ENCODE measurements at places on chromosomes 13 and 19.

DNA sequence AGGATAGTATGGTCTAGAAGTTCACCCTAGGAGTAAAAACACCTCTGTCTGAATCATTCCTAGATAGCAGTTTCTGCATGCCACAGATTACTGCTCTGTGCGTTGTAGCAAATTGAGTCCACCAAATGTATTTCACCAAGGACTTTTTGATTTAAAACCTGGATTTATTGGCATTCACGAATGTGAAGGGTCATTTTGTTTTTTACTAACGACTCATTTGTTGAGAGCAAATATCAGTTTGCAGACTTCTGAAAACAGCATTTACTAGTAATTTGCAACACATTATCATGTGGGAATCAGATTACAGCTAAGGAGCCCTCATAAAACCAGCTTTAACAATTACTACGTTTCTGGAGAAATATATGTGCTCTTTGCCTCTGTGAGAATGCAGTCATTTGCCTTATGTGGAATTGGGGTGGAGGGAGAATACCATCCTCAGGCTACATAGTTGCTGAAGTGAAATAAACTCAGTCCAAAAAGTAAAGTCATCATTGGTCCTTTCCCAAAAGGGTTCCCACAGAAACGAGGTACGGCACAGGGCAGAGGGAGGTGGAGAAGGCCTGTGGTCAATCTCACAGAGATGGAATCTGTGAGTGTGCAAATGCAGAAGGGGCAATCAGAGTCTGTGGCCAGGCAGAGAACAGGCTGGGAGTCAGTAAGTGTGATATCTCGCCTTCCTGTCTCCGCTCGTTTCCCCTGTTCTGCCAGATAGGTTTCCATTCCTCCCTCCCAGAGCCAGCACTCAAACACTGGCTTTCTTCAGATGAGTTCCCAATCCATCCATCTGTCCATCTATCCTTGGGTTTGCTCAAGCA is 63.1 kb downstream of the DLEU7 start:
- DNase-seq: no peak

DNA sequence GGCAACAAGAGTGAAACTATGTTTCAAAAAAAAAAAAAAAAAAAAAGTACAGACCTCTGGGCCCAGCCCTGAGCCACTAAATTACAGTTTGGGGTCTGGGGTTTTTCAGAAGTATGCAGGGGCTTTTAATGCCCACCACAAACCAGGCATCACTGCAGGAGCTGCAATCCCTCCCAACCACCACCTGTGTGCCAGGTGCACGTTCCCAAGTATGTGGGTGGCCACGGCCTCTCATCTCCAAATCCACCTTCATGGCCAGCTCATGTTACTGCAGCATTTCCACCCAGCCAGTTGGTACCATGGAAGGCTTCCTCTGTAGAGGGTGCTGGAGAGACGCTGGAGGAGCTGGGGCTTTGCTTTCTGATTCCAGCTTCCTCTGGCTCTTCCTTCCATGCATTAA is 26.5 kb downstream of the CEP89 start:
- no peak for DNase-seq

GRCh38 chr13:85508683-85509329 is 290.4 kb downstream of the SLITRK6 start:
- no peak for DNase-seq

GRCh38 chr13:30256713-30257467 is 50.5 kb downstream of the KATNAL1 start:
- DNase-seq: no peak

DNA sequence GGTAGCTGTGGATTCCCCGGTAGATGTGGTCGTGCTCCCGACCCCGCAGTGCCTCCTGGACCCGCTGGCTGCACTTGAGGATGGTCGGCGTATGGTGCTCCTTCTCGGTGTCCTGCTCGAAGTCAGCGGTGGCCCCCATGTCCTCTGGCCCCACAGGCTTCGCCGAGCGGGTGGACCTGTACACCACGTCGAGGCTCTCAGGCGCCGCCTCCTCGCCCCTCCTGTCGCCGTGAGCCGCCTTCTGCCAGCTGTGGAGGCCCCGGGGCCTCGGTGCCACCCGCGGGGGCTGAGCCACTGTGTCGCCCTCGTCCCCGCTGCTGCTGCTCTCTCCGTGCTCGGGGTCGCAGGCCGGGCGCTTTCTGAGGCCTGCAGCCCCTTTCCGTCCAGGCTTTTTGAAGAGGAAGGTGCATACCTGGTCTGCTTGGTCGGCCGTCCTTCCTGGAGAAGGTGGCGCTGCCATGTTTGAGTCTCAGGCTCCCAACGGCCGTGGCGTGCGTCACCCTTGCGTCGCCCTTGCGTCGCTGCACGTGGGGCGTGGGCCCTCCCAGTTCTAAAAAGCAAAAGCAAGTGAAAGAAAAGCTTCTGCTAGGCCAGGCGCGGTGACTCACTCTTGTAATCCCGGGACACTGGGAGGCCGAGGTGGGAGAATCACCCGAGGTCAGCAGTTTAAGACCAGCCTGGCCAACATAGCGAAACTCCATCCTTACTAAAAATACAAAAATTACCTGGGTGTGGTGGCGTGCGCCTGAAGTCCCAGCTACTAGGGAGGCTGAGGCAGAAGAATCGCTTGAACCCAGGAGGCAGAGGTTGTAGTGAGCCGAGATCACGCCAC is at the start of gene RNF113B:
RNF113B (minus strand) TSS at position 493 of the 832 bp plus-strand sequence; CDS start at position 460, 33 bp downstream.
- DNase-seq: no peak

GRCh38 chr13:46885018-46885417 is 11.8 kb downstream of the HTR2A start:
- DNase-seq: no peak

GRCh38 chr19:48872182-48872883 is at the start of gene PPP1R15A:
Gene PPP1R15A (plus strand): TSS chr19:48872421. CDS start chr19:48873234, 813 bp downstream.
- DNase-seq: peak; percentile 99

- no peak for DNase-seq
These were observed 280.7 kb upstream of the KLHL1 start for GRCh38 chr13:70388935-70389334.

DNA sequence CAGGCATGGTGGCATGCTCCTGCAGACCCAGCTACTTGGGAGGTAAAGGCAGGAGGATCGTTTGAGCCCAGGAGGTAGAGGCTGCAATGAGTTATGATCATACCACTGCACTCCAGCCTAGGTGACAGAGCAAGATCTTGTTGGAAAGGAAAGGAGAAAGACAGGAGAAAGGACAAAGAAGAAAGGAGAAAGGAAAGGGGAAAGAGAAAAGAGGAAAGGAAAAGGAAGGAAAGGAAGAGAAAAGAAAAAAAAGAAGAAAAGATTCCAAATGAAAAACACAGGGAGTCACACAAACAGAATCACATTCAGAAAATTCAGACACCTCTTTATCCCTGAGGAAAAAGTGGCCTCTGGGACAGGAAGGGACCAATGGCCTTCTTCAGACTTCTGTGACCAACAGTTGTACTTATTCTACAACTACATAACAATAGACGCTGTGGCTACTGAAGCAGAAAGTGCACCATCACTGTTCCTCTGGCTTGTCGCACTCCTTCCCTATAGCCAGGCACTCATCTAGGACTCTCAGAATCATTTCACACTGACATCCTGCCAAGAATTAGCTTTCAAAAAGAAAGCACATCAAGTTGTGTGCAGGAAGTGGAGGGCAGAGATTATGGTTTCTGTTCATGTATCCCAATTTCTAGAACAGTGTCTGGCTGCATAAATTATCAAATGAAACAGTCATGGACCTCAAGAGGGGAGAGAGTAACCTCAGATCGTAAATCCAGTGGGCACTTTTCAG is 5.9 kb downstream of the MTMR6 start:
- DNase-seq: peak; percentile 17

DNA sequence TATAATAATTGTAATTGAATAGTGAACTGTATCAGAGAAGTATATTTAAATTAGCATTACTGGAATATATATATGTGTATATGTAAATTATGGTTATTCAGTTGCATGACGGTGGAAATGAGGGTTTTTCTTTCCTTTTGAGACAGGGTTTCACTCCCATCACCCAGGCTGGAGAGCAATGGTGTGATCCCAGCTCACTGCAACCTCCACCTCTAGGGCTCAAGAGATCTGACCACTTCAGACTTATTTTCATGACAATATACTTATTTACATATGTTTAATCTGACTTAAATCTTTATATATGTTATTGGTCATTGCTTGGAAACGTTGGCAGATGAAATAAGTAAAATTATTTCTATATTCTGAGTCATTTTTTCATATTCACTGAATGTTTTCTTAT is 744.4 kb upstream of the PRR20A start:
- no peak for DNase-seq

DNA sequence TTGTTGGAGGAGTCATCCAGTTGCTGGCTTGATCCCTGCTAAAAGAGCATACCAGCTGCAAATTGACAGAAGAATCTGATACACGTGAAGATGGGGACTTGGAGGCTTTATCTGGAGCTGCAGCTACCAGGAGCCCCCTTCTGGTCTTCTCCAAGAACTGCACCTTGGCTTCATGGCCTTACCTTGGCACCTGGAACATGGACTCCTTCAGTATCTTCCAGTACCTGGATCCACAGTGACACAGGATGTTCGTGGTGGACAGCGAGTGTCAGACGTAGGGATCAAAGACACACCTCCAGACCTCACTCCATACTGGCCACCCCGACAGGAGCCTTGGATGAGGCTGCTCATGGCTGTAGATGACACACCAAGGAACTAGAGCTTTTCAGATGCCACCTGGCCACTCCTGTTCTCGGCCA is 9.9 kb upstream of the ACSBG2 start:
- DNase-seq: peak; percentile 63

GRCh38 chr19:11244846-11245589 is 5.6 kb downstream of the ANGPTL8 start:
- no peak for DNase-seq

- no peak for DNase-seq
These were observed 7.1 kb downstream of the DGKH start for GRCh38 chr13:42055500-42056085.

GRCh38 chr13:58151452-58151851 is 519.9 kb downstream of the PCDH17 start:
- no peak for DNase-seq

DNA sequence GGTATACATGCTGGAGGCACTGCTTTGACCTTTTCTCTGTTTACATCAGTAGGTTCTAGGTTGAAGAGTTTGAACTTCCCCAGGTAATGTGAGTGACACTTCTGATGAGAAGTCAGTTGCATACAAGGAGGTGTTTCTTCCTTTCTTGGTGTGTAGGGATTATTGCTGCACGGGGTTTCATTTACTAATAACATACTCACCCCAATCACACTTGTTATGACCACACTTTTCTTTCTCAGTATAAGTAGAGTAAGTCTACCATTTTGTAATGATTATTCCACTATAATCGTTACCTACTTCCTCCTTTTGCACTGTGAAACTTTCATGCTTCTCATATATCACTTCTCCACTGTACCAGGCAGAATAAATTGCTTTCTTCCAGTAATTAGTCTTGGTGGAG is 138.0 kb downstream of the TNFSF13B start:
- DNase-seq: no peak

GRCh38 chr13:30997697-30998096 is 65.2 kb downstream of the TEX26 start:
- no peak for DNase-seq

- DNase-seq: no peak
These were observed at the start of gene C5AR1 for GRCh38 chr19:47309608-47310007. Gene C5AR1 (plus strand): TSS chr19:47309861. CDS start chr19:47309896, 35 bp downstream.

GRCh38 chr19:7674010-7675005 is 2.6 kb upstream of the MCEMP1 start:
- DNase-seq: peak; percentile 53

GRCh38 chr13:48131533-48131932 is 36.6 kb upstream of the MED4 start:
- DNase-seq: no peak

GRCh38 chr13:55893540-55893939 is 1247.2 kb upstream of the PRR20A start:
- no peak for DNase-seq

DNA sequence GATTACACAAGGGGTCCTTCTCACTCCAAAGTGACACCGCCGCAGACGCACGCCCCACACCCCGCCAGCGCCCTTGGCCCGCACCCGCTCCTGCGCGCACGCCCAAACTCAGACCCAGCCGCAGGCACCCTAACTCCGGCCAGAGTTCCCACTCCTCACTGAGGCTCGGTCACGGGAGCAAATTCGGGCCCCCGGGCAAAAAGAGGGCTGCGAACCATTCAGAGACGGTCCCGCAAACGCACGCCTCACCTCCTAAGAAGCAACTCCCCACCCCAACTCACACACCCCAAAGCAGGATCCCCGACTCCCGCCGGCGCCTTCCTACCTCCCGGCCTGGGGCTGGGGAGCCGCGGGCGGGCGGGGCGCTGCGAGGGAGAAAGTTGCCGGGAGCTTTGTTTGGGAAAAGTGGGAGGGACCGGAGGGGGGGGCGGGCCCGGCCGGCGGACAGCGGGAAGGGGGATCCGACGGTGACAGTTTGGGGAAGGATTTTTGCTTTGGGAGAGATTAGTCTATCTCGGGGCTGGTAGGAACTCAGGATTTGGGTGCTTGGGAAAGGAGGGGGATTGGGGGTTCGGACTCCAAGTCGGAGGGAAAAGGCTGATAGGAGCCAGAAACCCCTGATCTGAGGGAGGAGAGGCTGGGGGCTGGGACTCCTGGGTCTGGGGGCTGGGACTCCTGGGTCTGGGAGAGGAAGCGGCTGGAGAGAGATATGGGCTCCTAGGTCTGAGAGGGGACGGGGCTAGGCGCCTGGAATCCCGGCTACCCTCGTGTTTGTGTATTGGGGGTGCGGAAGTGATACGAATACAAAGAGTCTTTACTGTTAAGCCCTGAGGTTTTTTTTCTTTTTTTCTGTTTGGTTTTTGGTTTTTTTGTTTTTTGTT is at the start of gene TEAD2:
TEAD2 (minus strand) TSS at position 369 of the 881 bp plus-strand sequence. CDS start 2,341 bp downstream, outside the sequence.
- no peak for DNase-seq

GRCh38 chr13:94712812-94713560 is 641 bp upstream of the SOX21 start:
- DNase-seq: no peak

- DNase-seq: no peak
These were observed 25.3 kb upstream of the MEDAG start for GRCh38 chr13:30880856-30881155.

DNA sequence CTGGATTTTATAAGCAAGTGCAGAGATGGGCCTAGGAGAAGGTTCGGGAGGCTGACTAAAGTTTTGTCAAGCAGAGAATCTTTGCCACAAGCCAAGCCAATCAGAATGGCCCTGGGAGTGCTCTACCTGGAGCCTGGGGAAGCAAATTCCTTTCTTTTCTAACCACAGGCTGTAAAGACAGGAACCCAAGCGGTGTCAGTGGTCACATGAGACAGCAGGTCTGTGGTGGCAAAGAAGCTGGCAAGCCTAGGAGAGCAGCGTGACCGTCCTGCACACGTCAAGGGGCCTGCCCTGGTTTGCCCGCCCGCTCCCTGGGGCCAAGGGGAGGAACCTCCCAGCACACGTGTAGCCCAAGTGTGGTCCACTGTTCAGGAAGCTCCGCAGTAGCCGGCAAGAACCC is 90.8 kb downstream of the IPO5 start:
- DNase-seq: no peak

- DNase-seq: no peak
These were observed 1.6 kb upstream of the C19orf38 start for GRCh38 chr19:10846500-10847202.

GRCh38 chr19:51607077-51607476 is 23.1 kb downstream of the SIGLEC5 start:
- peak; percentile 51 for DNase-seq

- DNase-seq: no peak
These were observed 45.1 kb downstream of the DCLK1 start for GRCh38 chr13:36086117-36086516.

- no peak for DNase-seq
These were observed 671 bp upstream of the SLC46A3 start for GRCh38 chr13:28719227-28720055.

GRCh38 chr19:52397310-52398080 is at the start of gene ZNF528:
Gene ZNF528 (plus strand): TSS chr19:52397849. CDS start chr19:52402014, 4,165 bp downstream.
- peak; percentile 95 for DNase-seq

Measured in activated CD4-positive, alpha-beta T cell treated with anti-CD3 and anti-CD28 coated beads, Interleukin-2, amount 50 U/mL, for 48 hours (primary cell).